ENCODE measurements at places on chromosomes 6 and 20.

- no peak for DNase-seq
Measured at GRCh38 chr6:95587989-95588388, 10.7 kb downstream of the MANEA start.

DNA sequence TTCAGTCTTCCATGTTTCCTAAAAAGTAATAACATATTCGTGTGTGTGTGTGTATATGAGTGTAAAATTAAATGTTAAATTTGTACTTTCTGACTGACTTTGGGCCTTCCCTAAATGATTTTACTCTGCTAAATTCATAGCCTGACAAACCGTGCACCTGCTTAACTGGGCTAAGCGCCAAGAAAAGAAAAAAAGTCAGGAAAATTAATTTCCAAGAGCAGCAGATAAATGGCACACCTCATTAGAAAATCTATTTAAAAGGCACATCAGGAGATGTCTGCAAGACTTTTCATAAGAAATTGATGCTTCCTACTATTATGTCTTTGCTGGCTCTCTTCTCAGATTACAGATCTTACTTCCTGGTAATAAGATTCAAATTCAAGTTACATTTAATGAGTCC is 72.4 kb downstream of the TRDN start:
- no peak for DNase-seq

- no peak for DNase-seq
Measured at GRCh38 chr6:136326038-136326553, 36.5 kb upstream of the BCLAF1 start.

GRCh38 chr6:157227202-157228166 is 95.8 kb downstream of the TMEM242 start:
- no peak for DNase-seq

GRCh38 chr20:10531848-10532247 is 96.7 kb downstream of the SLX4IP start:
- DNase-seq: no peak

- DNase-seq: no peak
Measured at GRCh38 chr6:8059129-8059528, 5.1 kb downstream of the BLOC1S5 start.

DNA sequence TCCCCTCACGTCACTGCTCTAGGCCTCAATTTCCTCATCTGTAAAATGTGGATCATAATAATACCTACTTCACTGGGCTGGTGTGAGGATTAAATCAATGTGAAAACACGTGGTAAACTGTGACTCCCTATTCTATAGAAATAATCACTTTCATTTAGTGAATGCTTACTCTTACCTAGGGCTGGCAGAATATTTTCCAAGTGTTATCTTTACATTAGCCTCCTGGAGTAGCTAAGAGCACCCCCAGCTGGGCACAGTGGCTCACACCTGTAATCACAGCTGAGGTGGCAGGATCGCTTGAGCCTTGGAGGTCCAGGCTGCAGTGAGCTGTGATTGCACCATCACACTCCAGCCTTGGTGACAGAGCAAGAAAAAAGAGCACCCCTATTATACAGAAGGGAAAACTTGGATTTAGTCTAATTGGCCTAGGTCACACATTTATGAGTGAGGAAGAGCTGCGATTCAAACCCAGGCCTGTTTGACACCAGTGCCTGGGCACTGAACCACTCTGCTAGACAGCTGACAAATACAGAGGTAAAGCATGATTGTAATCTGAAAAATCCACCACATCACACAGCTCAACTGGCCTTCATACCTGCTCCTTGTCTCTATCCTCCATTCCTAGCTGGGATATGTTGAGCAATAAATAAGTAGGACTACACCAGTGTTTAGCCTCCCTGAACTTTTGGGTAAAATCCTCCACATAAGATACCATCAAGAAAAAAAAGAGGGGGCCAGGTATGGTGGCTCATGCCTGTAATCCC is 1.4 kb upstream of the SNTA1 start:
- DNase-seq: no peak

GRCh38 chr20:44768256-44768655 is 22.6 kb downstream of the KCNK15 start:
- no peak for DNase-seq

DNA sequence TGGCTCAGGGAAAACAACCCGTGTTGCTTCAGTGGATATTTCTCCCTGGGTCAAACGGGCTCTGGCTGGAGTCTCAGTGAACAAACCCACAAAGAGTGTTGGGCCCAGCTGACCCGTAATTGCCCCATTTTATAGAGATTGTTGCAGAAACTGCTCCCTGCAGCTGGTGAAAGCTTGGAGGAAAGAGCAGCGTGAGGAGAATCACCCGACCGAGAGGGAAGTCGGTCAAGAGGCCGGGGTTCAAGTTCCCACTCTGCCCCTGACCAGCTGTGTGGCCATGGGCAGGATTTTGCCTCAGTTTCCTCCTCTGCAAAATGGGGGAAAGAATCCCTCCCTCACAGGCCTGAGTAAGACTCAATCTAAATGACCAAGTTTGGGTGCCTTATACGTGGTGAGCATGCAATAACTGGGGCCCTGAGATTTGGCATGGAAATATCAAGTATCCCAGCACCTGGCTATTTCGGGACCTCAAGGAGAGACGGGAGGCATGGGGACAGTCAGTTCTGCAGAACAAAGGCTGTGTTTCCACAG is 1.7 kb upstream of the TGM2 start:
- DNase-seq: no peak

DNA sequence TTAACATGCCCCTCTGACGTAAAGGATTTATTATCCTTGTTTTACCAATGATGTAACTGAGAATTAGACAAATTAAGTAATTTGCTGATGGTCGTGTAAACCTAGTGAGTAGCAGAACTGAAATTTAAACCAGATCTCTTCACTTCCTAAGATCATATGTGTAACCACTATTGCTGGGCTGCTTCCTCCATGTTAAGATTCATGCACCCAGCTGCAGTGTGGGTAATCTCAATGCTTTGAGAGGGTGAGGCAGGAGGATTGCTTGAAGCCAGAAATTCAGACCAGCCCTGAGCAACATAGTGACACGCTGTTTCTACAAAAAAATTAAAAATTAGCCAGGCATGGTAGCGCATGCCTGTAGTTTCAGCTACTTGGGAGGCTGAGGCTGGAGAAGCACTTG is 97.9 kb downstream of the L3MBTL3 start:
- no peak for DNase-seq

DNA sequence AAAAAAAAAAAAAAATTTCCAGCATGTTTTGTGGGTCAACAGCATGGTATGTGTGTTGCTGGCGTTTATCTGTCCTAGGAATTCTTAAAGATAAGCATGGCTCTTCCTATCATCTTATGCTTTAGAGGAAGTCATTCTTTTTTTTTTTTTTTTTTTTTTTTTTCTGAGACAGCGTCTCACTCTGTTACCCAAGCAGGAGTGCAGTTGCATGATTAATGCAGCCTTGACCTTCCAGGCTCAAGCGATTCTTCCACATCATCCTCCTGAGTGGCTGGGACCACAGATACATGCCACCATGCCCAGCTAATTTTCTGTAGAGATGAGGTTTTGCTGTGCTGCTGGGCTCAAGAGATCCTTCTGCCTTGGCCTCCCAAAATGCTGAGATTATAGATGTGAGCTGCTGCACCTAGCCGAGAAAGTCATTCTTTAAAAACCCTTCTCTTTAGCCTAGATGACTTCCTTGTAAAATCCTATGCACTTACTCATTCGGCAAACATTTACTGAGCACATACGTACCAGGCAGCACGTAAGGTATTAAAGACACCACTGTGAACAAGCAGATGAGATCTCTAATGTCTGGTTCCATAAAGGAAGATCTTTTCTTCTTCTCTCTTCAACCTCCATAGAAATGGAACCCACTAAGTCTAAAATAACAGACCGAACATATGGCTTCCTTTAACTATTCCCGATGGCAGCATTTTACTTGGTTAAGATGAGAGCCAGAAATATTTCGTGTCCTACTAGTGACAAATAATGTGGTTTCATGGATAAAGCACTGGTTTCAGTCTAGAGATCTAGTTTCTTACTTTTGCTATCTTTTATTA is 122.4 kb downstream of the RIN2 start:
- no peak for DNase-seq
